ENCODE measurements at places on chromosomes 13 and 19. TPM values are rescaled to one million over a fixed set of nuclear protein-coding genes. Genes with fewer than 3 reads are reported as not detected.

Gene DAND5
- total RNA-seq, result 0.32 TPM

Gene SLC5A5
- 0.18 TPM for total RNA-seq

Gene FFAR1
- not detected for total RNA-seq

Gene PTH2
- total RNA-seq, result not detected

Gene ERICH6B
- total RNA-seq, result not detected

Gene ZNF534
- 0.18 TPM for total RNA-seq

Gene SCGB2B2
- total RNA-seq, result 1.5 TPM

Gene FARP1
- 110 TPM for total RNA-seq

Gene SLITRK5
- 0.24 TPM for total RNA-seq

Gene ANO8
- total RNA-seq, result 16.6 TPM

Gene ACP7
- total RNA-seq, result not detected

Gene DPF1
- not detected for total RNA-seq

Gene SH2D3A
- 21.2 TPM for total RNA-seq

Gene SSC5D
- total RNA-seq, result 4.7 TPM

Gene LYL1
- total RNA-seq, result 27.2 TPM

Gene F2RL3
- 22.5 TPM for total RNA-seq

Gene PSG7
- total RNA-seq, result not detected

Gene NCAN
- total RNA-seq, result not detected

Gene FCAR
- 6.7 TPM for total RNA-seq

Gene SERPINE3
- total RNA-seq, result not detected

Gene GPR18
- total RNA-seq, result 0.38 TPM

Gene ZNF30
- total RNA-seq, result 3.5 TPM

Gene KCNC3
- 11.1 TPM for total RNA-seq

Gene KLK5
- not detected for total RNA-seq

Gene KLK3
- not detected for total RNA-seq

Gene FGF21
- not detected for total RNA-seq

Gene ZNF44
- total RNA-seq, result 12.8 TPM

Gene STOML3
- 2.7 TPM for total RNA-seq

Gene DNM2
- total RNA-seq, result 282 TPM

All from lower lobe of right lung (tissue), 2 donors.